Vein endothelial cell (primary cell): ENCODE measurements at places on chromosomes 5 and 9. TPM values are rescaled to one million over a fixed set of nuclear protein-coding genes. Genes with fewer than 3 reads are reported as not detected.

PDCD1LG2 gene
- 7.6 and 11.4 TPM in 2 replicates for total RNA-seq

PCDHAC1 gene
- 0.10 and 0.33 TPM in 2 replicates for total RNA-seq

MLANA gene
- total RNA-seq, result 0.19 TPM in 1 of 2 replicates, not detected in the other

PCDHB14 gene
- 0.98 and 1.2 TPM in 2 replicates for total RNA-seq

IL5 gene
- total RNA-seq, result not detected in 2 replicates

AK1 gene
- total RNA-seq, result 66.9 and 72.8 TPM in 2 replicates

CARD9 gene
- total RNA-seq, result 0.57 and 0.65 TPM in 2 replicates

PLAC8L1 gene
- total RNA-seq, result 0.29 TPM in 1 of 2 replicates, not detected in the other

WDR38 gene
- not detected in 2 replicates for total RNA-seq

ADAMTS13 gene
- total RNA-seq, result 0.48 and 0.98 TPM in 2 replicates

HRH2 gene
- total RNA-seq, result under 0.01 TPM in 1 of 2 replicates, not detected in the other

LECT2 gene
- total RNA-seq, result not detected in 2 replicates
